ENCODE measurements at places on chromosomes 12 and 14. TPM values are rescaled to one million over a fixed set of nuclear protein-coding genes. Genes with fewer than 3 reads are reported as not detected.

Gene TMEM233
- not detected for total RNA-seq

Gene PTPRQ
- total RNA-seq, result 7.4 TPM

Gene ITGB7
- total RNA-seq, result 1.7 TPM

Gene NFKBIA
- total RNA-seq, result 415 TPM

Gene MUCL1
- total RNA-seq, result not detected

Gene GPR84
- 0.97 TPM for total RNA-seq

Gene TRHDE
- total RNA-seq, result 4.1 TPM

GRCh38 chr12:130163461-130164215 is 1.4 kb downstream of the FZD10 start:
- H3K36me3 ChIP-seq, result no peaks in the 10 kb centered on the region
- no peak for DNase-seq
- H3K27me3 ChIP-seq, result peaks cover 7% of the 10 kb centered on the region

DNA sequence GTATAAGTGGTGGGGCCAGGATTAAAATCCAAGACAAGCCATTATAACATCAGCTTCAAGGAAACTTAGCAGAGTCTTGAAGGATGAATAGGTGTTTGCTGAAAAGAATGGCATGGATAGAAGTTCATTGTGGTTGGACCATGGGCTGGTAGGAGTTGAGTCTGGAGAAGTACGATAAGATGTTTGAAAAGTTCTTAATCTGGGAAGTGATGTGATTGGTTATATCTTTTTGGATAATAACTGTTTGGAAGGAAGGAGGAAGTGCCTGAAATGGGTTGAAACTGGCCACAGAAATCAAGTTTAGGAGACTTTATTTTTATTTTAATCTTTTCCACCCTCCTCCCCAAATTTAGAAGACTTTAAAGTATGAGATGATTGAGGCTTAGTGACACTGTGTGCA is 4.9 kb downstream of the DENR start:
- H3K4me3 ChIP-seq, result no peak overlapping the region
- H3K27me3 ChIP-seq, result no peaks in the 10 kb centered on the region
- no peak overlapping the region for H3K27ac ChIP-seq
- peaks cover 4% of the 10 kb centered on the region for H3K4me1 ChIP-seq
- no peaks in the 10 kb centered on the region for H3K36me3 ChIP-seq
- no peak for DNase-seq

- H3K27ac ChIP-seq, result no peak overlapping the region
- no peaks in the 10 kb centered on the region for H3K4me1 ChIP-seq
- DNase-seq, result no peak
- H3K27me3 ChIP-seq, result no peaks in the 10 kb centered on the region
These were observed 313.7 kb upstream of the SYT1 start for GRCh38 chr12:78550831-78551230.

DNA sequence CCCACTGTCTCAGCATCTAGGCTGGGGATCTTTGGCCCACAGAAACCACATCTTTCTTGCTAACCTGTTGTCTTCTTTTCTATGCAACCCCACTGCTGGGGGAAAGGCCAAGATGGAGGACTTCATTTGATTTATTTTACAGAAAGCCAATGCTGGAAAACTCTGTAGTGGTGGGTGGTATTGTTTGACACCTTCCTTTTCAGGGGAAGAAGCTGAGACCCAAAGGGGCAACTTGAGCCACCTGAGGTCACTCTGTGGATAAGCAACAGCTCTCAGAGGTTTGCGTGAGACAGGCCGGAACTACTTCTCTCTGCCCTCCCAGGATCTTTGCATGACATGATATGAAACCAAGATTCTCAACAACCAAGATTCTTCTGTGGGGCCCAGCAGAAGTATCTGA is 645.2 kb downstream of the VRK1 start:
- no peak overlapping the region for H3K27ac ChIP-seq
- H3K4me1 ChIP-seq, result no peaks in the 10 kb centered on the region
- no peak overlapping the region for H3K4me3 ChIP-seq
- DNase-seq, result no peak

GRCh38 chr12:80939231-80939950 is 1.7 kb upstream of the LIN7A start:
- H3K27ac ChIP-seq, result no peak overlapping the region
- no peaks in the 10 kb centered on the region for H3K4me1 ChIP-seq
- no peak for DNase-seq
- H3K4me3 ChIP-seq, result no peak overlapping the region

DNA sequence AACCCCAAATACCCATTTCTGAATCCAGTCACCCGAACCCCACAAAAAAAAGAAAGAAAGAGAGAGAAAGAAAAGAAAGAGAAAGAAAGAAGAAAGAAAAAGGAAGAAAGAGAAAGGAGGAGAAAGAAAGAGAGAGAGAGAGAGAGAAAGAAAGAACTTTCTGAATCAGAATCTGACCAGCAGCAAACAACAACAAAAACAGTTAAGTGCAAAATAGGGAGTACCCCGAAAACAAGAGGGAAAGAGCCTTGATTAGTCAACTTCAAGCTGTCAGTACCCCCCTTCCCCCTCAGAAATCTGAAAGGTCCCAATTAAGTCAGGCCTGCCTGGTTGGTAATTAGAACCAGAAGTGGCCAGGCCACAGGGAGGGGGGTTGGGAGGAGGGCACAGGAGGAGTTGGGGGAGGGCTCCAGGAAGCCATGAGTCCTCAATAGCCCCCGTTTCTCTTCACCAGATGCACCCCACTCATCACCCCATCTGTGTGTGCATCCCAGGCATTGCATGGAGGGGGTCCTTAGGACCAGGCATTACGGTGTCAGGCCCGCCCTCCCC is 9.8 kb downstream of the RARG start:
- peak overlapping the region; percentile 97 for H3K27ac ChIP-seq
- H3K27me3 ChIP-seq, result no peaks in the 10 kb centered on the region
- no peak for DNase-seq
- H3K4me3 ChIP-seq, result peak overlapping the region; percentile 48
- H3K4me1 ChIP-seq, result peaks cover 34% of the 10 kb centered on the region

- no peaks in the 10 kb centered on the region for H3K36me3 ChIP-seq
- peak; percentile 19 for DNase-seq
- H3K27me3 ChIP-seq, result no peaks in the 10 kb centered on the region
- no peaks in the 10 kb centered on the region for H3K4me1 ChIP-seq
- no peak overlapping the region for H3K27ac ChIP-seq
These were observed 111.4 kb downstream of the EGLN3 start for GRCh38 chr14:33839193-33840076.

DNA sequence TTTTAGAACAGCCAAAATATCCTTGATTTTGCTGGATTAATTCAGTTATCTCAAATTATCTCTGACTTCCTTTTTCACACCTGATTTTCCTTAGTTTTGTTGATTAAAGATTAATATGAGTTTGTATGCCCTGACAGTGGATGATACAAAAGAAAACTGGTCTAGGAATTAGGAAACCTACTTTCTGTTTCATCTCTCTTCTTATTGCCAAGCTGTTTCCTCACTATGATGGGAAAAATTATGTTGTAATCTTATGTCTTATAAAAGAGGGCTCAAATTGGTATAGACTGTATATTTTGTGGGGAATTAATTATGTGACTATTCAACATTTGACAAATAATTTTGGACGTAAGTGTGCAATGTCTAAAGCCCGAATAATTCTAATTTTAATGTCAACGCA is 271.6 kb downstream of the FBXL14 start:
- no peak for DNase-seq
- no peaks in the 10 kb centered on the region for H3K27me3 ChIP-seq
- H3K36me3 ChIP-seq, result no peaks in the 10 kb centered on the region
- no peak overlapping the region for H3K27ac ChIP-seq
- no peak overlapping the region for H3K4me3 ChIP-seq

GRCh38 chr12:119247720-119248043 is 69.0 kb downstream of the HSPB8 start:
- H3K4me3 ChIP-seq, result no peak overlapping the region
- no peak overlapping the region for H3K27ac ChIP-seq
- no peak for DNase-seq
